Neural progenitor cell (in vitro differentiated cells): ENCODE measurements at places on chromosomes 2 and 18. TPM values are rescaled to one million over a fixed set of nuclear protein-coding genes. Genes with fewer than 3 reads are reported as not detected.

GRCh38 chr18:30687501-30687900 lies 355.0 kb downstream of the DSC3 start:
- no peaks in the 10 kb centered on the region for H3K27me3 ChIP-seq
- no peaks in the 10 kb centered on the region for H3K36me3 ChIP-seq
- no peak for DNase-seq

- no peak overlapping the region for H3K27ac ChIP-seq
- H3K4me3 ChIP-seq, result no peak overlapping the region
- no peaks in the 10 kb centered on the region for H3K36me3 ChIP-seq
These were observed 2.5 kb downstream of the HTRA2 start for GRCh38 chr2:74532222-74532621.

GRCh38 chr2:107462181-107462580 lies 364.5 kb upstream of the RGPD4 start:
- H3K27ac ChIP-seq, result no peak overlapping the region
- H3K27me3 ChIP-seq, result no peaks in the 10 kb centered on the region
- no peak for DNase-seq

DNA sequence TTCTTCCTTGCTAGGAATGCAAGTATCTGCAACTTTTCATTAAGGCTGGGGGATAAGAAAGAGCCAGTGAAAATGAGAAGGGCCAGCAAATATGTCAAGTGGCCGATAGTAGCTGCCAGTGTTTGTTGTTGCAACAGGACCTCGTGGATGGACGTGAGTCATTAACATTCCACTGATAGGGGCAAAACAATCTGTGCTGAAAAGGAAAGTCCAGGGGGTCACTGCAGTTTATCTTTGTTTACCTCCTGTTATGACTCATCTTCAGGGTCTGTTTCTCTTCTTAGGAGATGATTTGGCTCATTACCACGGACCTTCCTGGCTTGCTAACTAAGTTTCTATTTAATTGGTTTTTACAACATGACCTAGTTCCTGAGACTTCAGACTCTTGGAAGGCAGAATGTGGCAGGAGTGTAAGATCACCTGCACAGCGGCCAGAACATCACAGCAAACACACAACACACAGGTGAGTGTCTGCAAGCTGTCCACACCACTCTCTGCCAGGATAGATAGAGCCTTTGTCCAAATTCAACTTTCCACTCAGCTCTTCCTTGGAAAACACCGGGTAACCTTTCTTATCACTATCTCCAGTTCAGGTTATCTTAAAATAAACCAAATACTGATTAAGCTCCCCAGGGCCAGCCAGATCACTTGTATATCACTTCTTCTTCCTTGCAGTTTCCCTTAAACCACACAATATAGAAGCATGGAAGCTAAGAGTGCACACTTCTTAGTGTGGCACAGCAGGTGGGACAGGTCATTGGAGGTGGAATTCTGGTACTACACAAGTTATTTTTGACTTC lies 157.5 kb upstream of the LMAN1 start:
- no peak overlapping the region for H3K27ac ChIP-seq
- H3K27me3 ChIP-seq, result no peaks in the 10 kb centered on the region
- no peaks in the 10 kb centered on the region for H3K36me3 ChIP-seq
- H3K4me1 ChIP-seq, result peaks cover 3% of the 10 kb centered on the region
- no peak overlapping the region for H3K4me3 ChIP-seq

- no peak within 1 kb of the TSS for H3K27ac ChIP-seq
- H3K27me3 ChIP-seq, result peaks cover 88% of the 10 kb centered on the region
- H3K4me1 ChIP-seq, result peaks cover 58% of the 10 kb centered on the region
These were observed at the start of gene GAD1 for GRCh38 chr2:170816504-170817092. Gene GAD1 (plus strand): TSS chr2:170816887. CDS start chr2:170818592, 1,705 bp downstream.

- DNase-seq, result no peak
- H3K4me1 ChIP-seq, result no peaks in the 10 kb centered on the region
- no peak overlapping the region for H3K4me3 ChIP-seq
- no peaks in the 10 kb centered on the region for H3K36me3 ChIP-seq
These were observed 116.3 kb upstream of the KLHL29 start for GRCh38 chr2:23268467-23269263.

- H3K27ac ChIP-seq, result no peak overlapping the region
- H3K4me3 ChIP-seq, result no peak overlapping the region
These were observed 93.7 kb upstream of the EHBP1 start for GRCh38 chr2:62611854-62612253.

GRCh38 chr18:50918153-50918552 lies 39.2 kb downstream of the ME2 start:
- H3K27ac ChIP-seq, result no peak overlapping the region
- H3K4me3 ChIP-seq, result no peak overlapping the region

- no peak overlapping the region for H3K27ac ChIP-seq
- no peak for DNase-seq
- H3K4me3 ChIP-seq, result no peak overlapping the region
These were observed 23.5 kb upstream of the C2orf42 start for GRCh38 chr2:70214365-70214764.

- no peak overlapping the region for H3K27ac ChIP-seq
- H3K36me3 ChIP-seq, result no peaks in the 10 kb centered on the region
- H3K4me3 ChIP-seq, result no peak overlapping the region
- no peaks in the 10 kb centered on the region for H3K27me3 ChIP-seq
- no peak for DNase-seq
These were observed 144.6 kb downstream of the AGPS start for GRCh38 chr2:177537213-177537612.

DNA sequence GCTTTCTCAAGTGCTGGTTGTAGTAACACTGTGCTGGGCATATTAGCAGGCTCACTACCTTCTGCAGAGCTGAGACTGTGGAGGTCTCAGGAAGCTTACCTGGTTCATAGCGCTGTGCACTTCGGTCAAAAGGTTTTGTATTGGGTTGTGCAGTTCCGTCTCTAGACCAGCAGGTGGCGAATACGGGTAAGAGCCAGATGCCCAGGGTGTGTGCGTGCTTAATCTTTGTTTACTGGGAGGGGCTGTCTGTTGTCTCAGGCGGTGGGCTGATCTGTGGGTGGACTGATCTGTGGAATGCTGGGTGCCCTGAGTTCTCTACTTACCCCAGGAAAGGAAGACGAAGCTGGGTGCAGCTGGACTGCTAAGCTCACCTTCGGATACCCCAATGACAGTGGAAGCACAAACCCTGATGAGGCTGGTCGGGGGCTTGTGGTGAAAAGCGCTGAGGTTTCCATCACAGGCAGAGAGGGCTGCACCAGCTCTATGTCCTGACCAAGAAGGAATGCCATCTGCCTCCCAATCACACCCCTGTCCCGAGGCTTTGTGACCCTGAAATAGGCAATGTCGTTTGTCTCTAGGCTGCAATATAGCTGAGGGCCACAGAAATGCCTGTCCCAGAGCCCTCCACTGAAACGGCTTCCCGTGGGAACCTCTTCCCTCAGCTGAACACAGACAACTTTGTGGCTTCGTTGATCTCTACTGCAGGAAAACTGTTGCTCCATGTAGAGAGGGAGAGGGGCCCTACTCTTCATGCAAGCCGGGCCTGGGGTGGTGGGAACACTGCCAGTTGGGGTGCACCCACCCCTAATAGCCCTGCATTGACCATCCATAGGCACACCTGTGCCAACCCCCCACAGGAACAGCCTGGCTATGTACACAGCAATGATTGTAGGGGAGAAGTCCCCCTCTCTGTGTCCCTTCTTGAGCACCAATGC lies 45.9 kb upstream of the FAM117B start:
- H3K4me1 ChIP-seq, result peaks cover 10% of the 10 kb centered on the region
- H3K27ac ChIP-seq, result no peak overlapping the region
- no peak overlapping the region for H3K4me3 ChIP-seq
- H3K36me3 ChIP-seq, result no peaks in the 10 kb centered on the region

GRCh38 chr2:106107509-106108131 lies 86.5 kb downstream of the UXS1 start:
- no peaks in the 10 kb centered on the region for H3K27me3 ChIP-seq
- no peak overlapping the region for H3K27ac ChIP-seq
- peaks cover 2% of the 10 kb centered on the region for H3K4me1 ChIP-seq
- H3K4me3 ChIP-seq, result no peak overlapping the region

DNA sequence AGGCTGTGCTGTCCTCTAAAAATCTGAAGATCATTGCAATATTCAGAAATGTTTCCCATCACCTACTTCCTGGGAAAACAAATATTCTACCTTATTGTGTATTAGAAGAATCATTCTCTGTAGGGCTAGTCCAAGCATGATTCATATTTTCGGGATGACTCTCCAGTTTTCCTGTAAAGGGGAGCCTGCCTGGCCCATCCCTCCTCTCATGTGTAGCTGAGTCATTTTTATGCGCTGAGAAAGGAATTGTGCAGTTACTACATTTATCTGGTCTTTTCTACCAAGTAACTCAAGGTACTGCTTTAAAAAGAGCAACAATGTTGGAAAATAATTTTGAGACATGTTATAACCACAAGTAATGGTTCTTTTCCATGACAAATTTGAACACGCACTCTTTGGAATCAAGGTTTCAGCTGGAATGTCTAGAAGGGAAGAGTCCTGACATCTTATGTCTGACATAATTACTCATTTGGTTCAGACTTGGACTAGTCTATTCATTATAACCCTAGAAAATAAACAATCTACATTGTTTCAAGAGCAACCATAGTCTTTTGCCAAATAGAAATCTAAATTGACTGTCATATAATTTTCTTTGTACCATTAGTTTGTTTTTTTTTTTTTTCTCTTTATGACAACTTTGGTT lies 6.6 kb downstream of the DSG3 start:
- H3K27ac ChIP-seq, result no peak overlapping the region
- no peak overlapping the region for H3K4me3 ChIP-seq

GRCh38 chr2:144454466-144455287 lies 65.2 kb downstream of the ZEB2 start:
- H3K4me3 ChIP-seq, result no peak overlapping the region
- peak overlapping the region; percentile 84 for H3K27ac ChIP-seq
- no peaks in the 10 kb centered on the region for H3K36me3 ChIP-seq
- H3K27me3 ChIP-seq, result no peaks in the 10 kb centered on the region
- H3K4me1 ChIP-seq, result peaks cover 54% of the 10 kb centered on the region

- no peaks in the 10 kb centered on the region for H3K27me3 ChIP-seq
- no peaks in the 10 kb centered on the region for H3K36me3 ChIP-seq
- no peak for DNase-seq
- no peak overlapping the region for H3K4me3 ChIP-seq
- H3K4me1 ChIP-seq, result peaks cover 8% of the 10 kb centered on the region
- no peak overlapping the region for H3K27ac ChIP-seq
These were observed 152.6 kb upstream of the TTC39C start for GRCh38 chr18:23861805-23862470.

- no peaks in the 10 kb centered on the region for H3K27me3 ChIP-seq
- H3K4me1 ChIP-seq, result no peaks in the 10 kb centered on the region
- no peak overlapping the region for H3K4me3 ChIP-seq
- H3K36me3 ChIP-seq, result no peaks in the 10 kb centered on the region
- H3K27ac ChIP-seq, result no peak overlapping the region
- DNase-seq, result no peak
These were observed 317.9 kb downstream of the ZNF516 start for GRCh38 chr18:76177160-76177559.

- H3K27ac ChIP-seq, result no peak overlapping the region
- H3K4me1 ChIP-seq, result no peaks in the 10 kb centered on the region
- H3K27me3 ChIP-seq, result no peaks in the 10 kb centered on the region
These were observed 50.6 kb downstream of the NCOA1 start for GRCh38 chr2:24541621-24542020.

- H3K27me3 ChIP-seq, result no peaks in the 10 kb centered on the region
- no peaks in the 10 kb centered on the region for H3K36me3 ChIP-seq
- H3K4me1 ChIP-seq, result no peaks in the 10 kb centered on the region
- DNase-seq, result no peak
These were observed 199.1 kb downstream of the FBXO15 start for GRCh38 chr18:73948497-73948896.

GRCh38 chr2:121213386-121213785 lies 71.6 kb downstream of the TFCP2L1 start:
- no peaks in the 10 kb centered on the region for H3K27me3 ChIP-seq
- H3K4me3 ChIP-seq, result no peak overlapping the region
- H3K4me1 ChIP-seq, result no peaks in the 10 kb centered on the region
- no peaks in the 10 kb centered on the region for H3K36me3 ChIP-seq
- no peak overlapping the region for H3K27ac ChIP-seq
- no peak for DNase-seq

- peaks cover 5% of the 10 kb centered on the region for H3K4me1 ChIP-seq
- H3K27ac ChIP-seq, result no peak overlapping the region
- peaks cover 100% of the 10 kb centered on the region for H3K27me3 ChIP-seq
- no peaks in the 10 kb centered on the region for H3K36me3 ChIP-seq
- H3K4me3 ChIP-seq, result peak overlapping the region; percentile 41
These were observed 7.6 kb downstream of the TBR1 start for GRCh38 chr2:161423421-161424393.

DNA sequence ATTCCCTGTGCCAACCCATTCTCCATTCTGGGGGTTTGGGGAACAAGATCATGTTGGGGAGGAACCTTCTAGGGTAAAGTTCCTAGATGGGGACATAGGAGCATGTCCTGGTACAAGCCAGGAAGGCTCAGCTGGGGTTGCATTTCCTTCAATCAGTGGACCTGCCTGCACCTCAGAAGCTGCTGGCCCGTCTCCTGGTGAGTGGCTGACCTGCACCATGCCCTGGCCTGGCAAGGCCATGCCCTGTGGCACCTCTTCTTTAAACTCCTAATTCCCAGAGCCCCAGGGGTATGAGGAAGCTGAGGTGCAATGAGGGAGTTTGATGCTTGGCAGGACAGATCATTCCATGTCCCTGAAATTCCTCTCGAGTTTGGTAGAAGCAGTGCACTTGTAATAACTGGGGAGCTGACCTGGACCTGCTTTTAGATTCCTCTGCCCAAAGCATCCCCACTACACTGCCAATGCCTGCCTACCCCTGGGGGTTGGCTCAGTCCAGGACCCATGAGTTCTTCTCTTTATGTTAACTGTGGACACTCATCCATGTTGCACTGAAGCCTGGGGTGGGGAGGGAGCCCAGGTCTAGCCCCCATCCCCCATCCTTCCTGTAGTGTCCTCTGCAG lies 25.3 kb downstream of the MROH2A start:
- H3K4me1 ChIP-seq, result no peaks in the 10 kb centered on the region
- H3K4me3 ChIP-seq, result no peak overlapping the region
- H3K27ac ChIP-seq, result no peak overlapping the region
- no peaks in the 10 kb centered on the region for H3K27me3 ChIP-seq
- no peaks in the 10 kb centered on the region for H3K36me3 ChIP-seq

The MARCO gene
- total RNA-seq, result not detected in 2 replicates

The BMP10 gene
- not detected in 2 replicates for total RNA-seq

The PDCD1 gene
- total RNA-seq, result not detected in 2 replicates

The CCDC74B gene
- 8.8 and 13.8 TPM in 2 replicates for total RNA-seq

The SPC25 gene
- 38.9 and 60.0 TPM in 2 replicates for total RNA-seq

The SERPINB4 gene
- total RNA-seq, result not detected in 2 replicates

The PLB1 gene
- total RNA-seq, result 0.12 TPM in 1 of 2 replicates, not detected in the other

The PROM2 gene
- total RNA-seq, result 0.95 and 2.4 TPM in 2 replicates

The SIX3 gene
- total RNA-seq, result 14.5 and 28.8 TPM in 2 replicates
